ENCODE measurements at places on chromosomes 7 and 10. TPM values are rescaled to one million over a fixed set of nuclear protein-coding genes. Genes with fewer than 3 reads are reported as not detected.

DNA sequence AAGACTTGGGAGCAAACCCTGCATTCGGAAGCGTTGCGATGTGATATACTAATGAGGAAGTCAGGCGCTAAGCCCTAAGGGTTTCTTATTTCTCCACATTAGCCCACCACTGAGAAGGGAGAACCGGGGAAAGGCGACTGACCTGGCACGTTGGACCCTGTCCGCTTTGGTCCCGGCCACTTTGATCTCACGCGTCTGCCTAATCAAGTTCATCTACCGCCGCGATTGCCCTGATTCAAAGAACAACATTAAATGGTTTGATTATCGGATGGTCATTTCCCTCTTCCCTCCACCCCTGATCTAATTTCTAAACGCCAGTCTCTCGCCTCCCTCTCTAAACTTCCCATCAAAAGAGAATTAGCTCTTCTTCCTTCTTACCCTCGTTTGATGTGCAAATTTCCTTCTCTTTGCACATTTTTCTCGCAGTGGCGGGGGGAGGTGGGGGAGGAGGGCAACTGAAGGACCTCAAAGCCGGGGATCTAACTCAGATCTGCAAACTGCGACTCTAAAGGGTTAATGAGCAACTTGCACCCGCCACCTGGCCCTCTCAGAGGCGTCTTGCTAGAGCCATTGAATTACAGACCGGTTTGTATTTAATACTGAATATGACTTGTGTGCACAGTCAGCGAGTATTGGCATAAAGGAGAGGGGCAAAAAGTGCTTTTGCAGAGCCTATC lies 687 bp upstream of the DKK1 start:
- H3K36me3 ChIP-seq = no peaks in the 10 kb centered on the region
- no peak overlapping the region for H3K27ac ChIP-seq
- no peak for DNase-seq
- peaks cover 6% of the 10 kb centered on the region for H3K4me1 ChIP-seq
- no peak overlapping the region for H3K4me3 ChIP-seq
- peaks cover 70% of the 10 kb centered on the region for H3K27me3 ChIP-seq

- H3K4me1 ChIP-seq = peaks cover 5% of the 10 kb centered on the region
- H3K27me3 ChIP-seq = peaks cover 58% of the 10 kb centered on the region
- no peak overlapping the region for H3K27ac ChIP-seq
- DNase-seq = peak; percentile 3
Measured at GRCh38 chr7:122885583-122886356, 490 bp downstream of the CADPS2 start.

DNA sequence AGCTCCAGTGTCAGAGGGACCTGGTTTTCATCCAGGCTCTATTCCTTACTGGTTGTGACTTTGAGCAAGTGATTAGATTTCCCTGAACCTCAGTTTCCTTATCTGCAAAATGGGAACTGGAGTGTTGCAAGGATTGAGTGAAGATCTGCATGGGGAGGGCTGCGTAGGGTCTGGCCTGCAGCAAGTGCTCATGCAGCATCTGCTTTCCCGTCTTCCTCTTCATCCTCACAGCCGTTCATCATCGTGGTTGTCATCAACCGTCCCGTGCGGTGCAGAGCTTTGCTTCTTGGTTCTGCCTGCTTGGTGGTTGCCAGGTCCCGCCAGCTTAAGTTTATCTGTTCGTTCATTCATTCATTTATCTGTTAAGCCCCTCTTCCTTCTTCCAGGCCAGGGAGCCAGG lies 135.0 kb downstream of the GRK5 start:
- H3K4me3 ChIP-seq = no peak overlapping the region
- H3K27ac ChIP-seq = no peak overlapping the region
- peaks cover 9% of the 10 kb centered on the region for H3K36me3 ChIP-seq
- H3K27me3 ChIP-seq = no peaks in the 10 kb centered on the region

- no peak overlapping the region for H3K27ac ChIP-seq
- DNase-seq = no peak
- H3K36me3 ChIP-seq = no peaks in the 10 kb centered on the region
- H3K4me1 ChIP-seq = no peaks in the 10 kb centered on the region
- H3K27me3 ChIP-seq = peaks cover 3% of the 10 kb centered on the region
- H3K4me3 ChIP-seq = no peak overlapping the region
Measured at GRCh38 chr10:21184216-21184615, 287.1 kb upstream of the NEBL start.

GRCh38 chr10:5854131-5854475 lies 35.6 kb downstream of the ANKRD16 start:
- DNase-seq = no peak
- no peak overlapping the region for H3K4me3 ChIP-seq
- H3K27me3 ChIP-seq = no peaks in the 10 kb centered on the region
- H3K27ac ChIP-seq = no peak overlapping the region
- H3K36me3 ChIP-seq = no peaks in the 10 kb centered on the region

GRCh38 chr7:56110611-56111010 lies 4.3 kb upstream of the CHCHD2 start:
- peaks cover 5% of the 10 kb centered on the region for H3K27me3 ChIP-seq
- no peak overlapping the region for H3K4me3 ChIP-seq

The NXPH1 gene
- not detected for total RNA-seq

The SOSTDC1 gene
- total RNA-seq = not detected

The MMD2 gene
- not detected for total RNA-seq

The ITPRID1 gene
- not detected for total RNA-seq

The CRPPA gene
- total RNA-seq = 1.7 TPM

All from activated naive CD8-positive, alpha-beta T cell treated with anti-CD3 and anti-CD28 coated beads for 36 hours (primary cell).